ENCODE measurements at places on chromosomes 4 and X.

DNA sequence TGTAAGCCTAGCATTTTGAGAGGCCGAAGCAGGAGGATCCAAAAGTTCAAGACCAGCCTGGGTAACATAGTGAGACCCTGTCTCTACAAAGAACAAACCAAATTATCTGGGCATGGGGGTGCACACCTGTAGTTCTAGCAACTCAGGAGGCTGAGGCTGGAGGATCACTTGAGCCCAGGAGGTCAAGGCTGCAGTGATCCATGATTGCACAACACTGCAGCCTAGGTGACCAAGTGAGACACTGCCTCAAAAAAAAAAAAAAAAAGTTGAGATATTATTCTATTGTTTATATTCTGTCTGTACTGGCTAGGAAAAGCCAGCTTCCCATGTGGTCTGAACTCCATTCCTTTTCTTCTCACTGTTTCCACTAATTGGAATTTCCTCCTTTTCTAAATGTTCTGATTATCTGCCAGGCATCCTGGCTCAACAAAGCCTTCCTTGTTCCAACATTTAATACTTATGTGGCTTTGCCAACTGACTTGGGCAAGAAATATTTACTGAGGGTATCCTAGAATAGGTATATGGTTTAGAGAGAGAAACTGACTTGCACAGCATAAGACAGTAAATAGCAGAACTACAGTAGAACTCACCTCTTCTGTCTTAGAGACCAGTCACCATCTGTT, 175.2 kb upstream of the ADAMTS3 start:
- no peak for DNase-seq

GRCh38 chr4:88854481-88854880, 156.9 kb upstream of the NAP1L5 start:
- DNase-seq: no peak

DNA sequence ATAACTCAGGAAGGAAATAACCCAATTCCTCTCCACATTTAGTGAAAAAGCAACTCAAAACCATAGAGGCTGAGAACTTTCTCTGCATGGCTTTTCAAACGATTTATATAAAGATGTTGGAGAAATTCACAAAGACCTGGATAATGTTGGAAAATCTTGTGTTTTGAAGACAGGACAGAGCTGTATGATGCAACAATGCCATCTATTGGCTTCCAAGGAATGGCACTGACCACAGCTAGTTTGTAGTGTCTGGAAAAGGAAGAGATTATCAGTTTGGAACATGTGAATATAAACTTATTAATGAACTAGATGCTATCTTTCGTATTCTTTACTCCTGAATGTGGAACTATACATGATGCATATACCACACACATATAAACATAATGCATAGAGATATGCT, 503.6 kb downstream of the IL1RAPL1 start:
- DNase-seq: no peak

DNA sequence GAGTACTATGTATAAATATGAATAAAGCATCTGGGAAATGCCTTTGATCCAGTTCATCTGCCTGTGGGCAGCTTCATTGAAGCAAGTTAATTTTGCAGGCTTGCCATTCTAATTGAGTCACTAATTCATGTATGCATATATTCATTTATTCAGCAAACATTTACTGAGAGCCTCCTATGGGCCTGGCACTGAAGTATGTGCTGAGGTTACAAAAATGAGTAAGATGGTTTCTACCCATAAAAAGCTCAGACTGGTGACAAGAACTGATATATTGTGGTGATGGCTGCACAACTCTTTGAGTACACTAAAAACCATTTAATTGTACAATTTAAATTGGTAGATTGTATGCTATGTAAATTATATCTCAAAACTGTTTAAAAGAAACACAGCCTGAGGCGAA, 1.1 kb upstream of the MRPL1 start:
- DNase-seq: no peak

DNA sequence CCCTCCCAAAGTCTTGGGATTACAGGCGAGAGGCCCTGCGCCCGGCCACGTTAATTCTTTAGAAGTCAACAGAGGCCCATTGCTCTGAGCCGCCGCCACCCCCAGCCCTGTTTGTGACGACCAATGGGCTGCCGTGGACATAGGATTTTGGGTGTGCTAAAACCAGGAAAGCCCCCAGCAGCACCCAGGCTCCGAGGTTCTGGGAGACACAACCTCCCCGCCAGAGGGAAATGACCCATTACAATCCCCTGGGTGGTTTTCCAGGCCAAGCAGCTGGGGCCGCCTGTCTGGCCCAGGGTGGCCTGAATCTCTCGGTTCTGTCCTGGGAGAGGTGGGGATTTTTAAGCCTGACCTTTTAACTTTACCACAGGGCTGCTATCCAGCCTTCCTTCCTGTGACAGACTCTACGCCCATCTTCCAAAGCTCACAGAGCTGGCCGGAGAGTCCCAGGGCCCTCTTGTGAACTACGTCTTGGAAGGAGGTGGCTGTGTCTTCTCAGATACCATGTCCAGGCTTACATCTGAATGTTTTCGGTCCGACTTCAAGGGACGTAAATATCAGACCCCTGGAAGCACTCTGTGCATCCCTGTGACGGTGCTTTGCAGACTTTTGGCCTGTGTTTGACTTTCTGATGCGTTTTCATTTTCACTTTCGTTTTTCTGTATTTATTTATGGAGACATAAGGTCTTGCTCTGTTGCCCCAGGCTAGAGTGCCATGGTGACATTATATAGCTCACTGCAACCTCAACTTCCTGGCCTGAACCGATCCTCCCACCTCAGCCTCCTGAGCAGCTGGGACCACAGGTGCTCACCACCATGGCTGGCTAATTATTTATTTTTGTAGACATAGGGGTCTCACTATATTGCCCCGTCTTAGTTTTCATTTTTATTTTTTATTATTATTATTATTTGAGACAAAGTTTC, 36.0 kb downstream of the P2RY8 start:
- no peak for DNase-seq

- no peak for DNase-seq
Observed at GRCh38 chr4:26197018-26197779, 123.6 kb upstream of the RBPJ start.

DNA sequence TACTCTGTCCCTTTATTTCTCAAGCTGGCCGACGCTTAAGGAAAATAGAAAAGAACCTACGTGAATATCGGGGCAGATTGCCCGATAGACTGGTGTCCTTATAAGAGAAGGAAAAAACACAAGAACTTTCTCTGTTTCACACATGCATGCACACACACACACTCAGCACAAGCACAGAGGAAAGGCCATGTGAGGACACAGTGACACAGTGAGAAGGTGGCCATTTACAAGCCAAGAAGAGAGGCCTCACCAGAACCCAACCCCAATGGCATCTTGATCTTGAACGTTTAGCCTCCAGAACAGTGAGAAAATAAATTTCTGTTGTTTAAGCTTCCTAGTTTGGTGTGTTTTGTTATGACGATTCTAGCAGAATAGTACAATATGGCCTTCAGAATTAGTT, 37.0 kb downstream of the SPRY1 start:
- DNase-seq: no peak

DNA sequence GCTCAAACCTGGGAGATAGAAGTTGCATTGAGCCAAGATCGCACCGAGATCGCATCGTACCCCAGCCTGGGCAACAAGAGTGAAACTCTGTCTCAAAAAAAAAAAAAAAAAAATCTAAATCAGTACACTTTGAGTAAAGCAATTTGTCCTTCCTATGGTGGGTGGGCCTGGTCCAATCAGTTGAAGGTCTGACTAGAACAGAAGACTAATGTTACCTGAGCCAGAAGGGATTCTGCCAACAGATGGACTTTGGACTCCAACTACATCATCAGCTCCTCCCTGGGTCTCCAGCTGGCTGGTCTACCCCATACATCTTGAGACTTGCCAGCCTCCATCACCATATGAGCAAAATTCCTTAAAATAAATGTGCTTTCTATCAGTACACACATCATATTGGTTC, 155.2 kb downstream of the DHRSX start:
- DNase-seq: no peak

DNA sequence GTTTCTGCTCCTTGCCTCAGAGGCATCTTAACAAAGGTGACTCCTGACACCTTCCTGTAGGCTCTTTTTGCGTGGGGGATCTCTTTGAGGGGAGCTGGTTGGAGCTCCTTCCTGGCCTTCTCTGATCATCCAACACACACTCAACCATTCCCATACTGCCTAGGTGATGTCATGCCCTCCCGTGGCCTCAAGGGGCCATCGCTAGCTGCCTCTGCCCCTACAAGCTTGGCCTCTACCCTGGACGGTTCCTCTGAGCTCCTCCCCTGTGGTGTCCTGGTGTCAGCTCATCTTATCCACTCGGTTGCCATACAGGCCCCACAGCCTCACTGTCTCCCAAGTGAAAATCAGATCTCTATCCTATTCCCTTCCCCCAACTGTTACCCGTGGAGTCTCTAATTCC, 13.7 kb upstream of the ZNF185 start:
- DNase-seq: no peak

DNA sequence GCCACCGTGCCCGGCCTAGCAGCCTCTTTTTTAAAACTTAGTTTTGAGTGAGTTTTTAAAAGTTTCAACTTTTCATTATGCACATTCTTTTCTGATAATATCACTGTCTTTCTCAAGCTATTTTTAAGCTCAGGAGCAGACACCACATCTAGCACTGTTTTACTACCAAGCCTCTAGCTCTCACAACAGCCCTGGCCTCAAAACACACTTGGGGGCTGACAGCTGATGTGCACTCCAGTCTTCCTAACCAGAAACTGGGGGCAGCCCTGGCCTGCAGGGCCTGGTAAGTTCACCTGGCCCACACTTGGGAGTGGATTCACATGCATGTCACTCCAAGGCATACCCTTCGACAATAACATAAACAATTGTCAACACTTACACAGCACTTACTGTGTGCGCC, 34.0 kb downstream of the CENPU start:
- DNase-seq: no peak

GRCh38 chrX:30008031-30008430, 207.3 kb upstream of the MAGEB2 start:
- DNase-seq: no peak

DNA sequence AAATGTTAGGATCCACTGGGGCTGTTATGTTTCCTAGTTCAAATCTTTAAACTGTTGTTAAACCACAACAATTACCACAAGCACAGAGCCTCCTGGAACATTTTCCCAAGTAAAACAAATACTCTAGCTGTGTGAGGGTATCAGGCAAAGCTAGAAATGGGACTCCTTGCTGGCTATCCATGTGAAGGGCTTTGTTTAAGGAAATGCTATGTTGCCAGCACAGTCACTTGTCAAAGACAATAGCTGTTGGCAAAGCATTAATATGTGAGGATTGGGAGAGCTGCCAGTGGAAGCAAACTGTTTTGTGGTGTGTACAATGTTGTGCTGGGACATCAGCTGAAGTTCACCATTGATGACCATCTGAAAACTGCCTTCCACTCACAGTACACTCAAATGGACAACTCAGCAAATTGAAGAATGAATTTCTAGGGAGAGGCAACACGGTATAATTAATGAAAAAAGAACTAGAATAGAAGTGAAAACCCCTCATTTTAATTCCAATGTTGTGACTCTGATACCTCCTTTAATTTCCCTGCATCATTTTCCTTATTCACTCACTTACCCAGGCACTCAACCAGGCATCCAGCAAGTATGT, 100.8 kb downstream of the ANXA3 start:
- DNase-seq: no peak

- no peak for DNase-seq
Observed at GRCh38 chr4:36614011-36614410, 332.6 kb downstream of the DTHD1 start.

DNA sequence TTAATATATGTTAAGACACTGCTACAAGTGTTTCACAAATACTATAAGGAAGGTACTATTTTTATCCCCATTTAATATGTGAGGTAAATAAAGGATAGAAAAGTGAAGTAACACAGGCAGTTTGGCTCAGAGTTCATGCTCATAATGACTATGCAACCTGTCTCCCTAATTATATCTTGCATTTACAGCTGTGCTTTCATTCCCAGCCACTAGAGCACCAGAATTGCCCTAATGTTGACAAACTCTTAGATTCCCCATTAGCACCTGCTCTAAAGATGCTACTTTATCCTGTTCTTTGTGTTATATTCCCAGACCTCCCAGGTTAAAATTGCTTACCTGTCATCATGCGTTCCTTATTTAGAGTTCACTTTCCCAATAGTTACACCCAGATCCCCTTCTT, 833.6 kb downstream of the CCSER1 start:
- DNase-seq: no peak

GRCh38 chr4:163772238-163772637, 277.7 kb downstream of the TMA16 start:
- no peak for DNase-seq

DNA sequence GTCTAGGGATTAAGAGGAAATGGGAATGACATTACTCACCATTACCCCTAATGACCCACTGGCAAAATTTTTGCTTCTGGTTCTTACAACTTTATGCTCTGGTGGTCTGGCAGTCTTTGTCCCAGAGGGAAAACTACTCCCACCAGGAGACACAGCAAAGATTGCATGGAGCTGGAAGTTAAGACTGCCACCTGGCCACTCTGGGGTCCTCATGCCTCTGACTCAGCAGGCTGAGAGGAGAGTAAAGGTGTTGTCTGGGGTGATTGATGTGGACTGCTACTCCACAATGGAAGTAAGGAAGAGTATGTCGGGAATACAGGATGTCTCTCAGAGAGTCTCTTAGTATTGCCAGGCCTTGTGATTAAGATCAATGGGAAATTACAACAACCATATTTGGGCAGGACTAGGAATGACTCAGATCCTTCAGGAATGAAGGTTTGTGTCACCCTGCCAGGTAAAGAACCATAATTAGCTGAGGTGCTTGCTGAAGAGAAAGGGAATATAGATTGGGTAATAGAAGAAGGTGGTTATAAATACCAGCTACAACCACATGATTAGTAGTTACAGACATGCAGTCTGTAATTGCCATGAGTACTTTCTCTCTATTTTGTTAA, 215.5 kb downstream of the GPAT3 start:
- no peak for DNase-seq

- no peak for DNase-seq
Observed at GRCh38 chr4:99807666-99808065, 9.0 kb upstream of the DAPP1 start.
